MCF 10A (cell line): ENCODE measurements at places on chromosomes 12 and 14.

DNA sequence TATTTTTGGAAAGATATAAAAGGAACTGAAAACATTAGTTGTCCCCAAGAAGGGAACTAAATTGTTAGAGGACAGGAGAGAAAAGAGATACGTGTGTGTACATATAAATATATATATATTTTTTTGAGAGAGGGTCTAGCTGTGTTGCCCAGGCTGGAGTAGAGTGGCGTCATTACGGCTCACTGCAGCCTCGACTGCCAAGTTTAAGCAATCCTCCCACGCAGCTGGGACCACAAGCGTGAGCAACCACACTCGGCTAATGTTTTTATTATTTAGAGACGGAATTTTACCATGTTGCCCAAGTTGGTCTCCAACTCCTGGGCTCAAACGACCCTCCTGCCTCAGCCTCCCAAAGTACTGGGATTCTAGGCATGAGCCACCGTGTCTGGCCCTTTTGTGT is 16.2 kb upstream of the NOP2 start:
- peak; percentile 9 for DNase-seq

- no peak for DNase-seq
Observed at GRCh38 chr12:14482886-14483285, 84.8 kb downstream of the PLBD1 start.

DNA sequence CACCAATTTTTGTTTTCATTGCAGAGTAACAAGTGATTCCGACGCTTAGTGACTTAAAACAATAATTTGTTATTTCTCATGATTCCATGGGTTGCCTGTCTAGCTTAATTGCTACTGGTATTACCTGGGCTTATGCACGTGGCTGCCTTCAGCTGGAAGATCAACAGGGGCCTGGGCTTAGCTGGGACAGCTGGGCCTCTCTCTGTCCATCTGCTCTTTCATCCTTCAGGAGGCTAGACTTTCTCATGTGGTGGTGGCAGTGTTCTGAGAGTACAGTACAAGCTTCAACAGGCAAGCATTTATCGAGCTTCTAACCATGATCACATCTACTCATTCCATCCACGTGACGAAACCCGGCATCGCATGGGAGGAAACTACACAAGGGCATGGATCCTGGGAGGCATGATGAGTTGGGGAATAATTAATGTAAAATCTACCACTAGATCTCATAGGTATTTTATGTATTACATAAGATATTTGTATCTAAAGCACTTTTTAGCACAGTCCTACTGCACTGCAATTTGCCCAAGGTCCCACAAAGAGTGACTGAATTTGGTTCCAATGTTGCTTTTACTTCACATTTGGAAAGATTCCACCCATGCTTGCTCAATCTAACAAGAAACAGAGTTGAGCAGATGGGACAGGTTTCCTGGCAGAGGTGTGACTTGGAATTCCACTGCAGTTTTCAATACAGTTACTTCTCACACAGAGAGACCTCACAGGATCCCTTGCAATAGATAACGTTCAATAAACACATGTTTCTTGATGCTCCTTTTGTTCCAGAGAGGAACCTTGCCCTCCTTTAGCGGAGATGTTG is 153.1 kb upstream of the FRMD6 start:
- DNase-seq: peak; percentile 76

GRCh38 chr12:64691227-64691794 is 67.9 kb downstream of the GNS start:
- DNase-seq: no peak

DNA sequence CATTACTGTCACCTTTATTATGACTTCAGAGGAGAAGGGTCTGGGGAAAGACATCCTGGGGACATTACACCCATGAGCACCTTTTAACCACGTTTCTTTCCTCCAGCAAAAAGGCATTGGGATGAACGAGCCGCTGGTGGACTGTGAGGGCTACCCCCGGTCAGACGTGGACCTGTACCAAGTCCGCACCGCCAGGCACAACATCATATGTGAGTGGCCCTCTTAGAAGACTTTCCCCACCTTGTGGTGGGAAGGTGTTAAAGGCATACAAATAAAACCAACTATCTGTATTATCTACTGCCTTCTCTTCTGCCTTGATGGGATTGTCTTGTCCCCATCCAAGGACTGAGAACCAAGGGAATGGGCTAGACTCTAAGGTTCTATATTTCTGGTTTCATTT is 6.0 kb downstream of the PSMD9 start:
- no peak for DNase-seq

DNA sequence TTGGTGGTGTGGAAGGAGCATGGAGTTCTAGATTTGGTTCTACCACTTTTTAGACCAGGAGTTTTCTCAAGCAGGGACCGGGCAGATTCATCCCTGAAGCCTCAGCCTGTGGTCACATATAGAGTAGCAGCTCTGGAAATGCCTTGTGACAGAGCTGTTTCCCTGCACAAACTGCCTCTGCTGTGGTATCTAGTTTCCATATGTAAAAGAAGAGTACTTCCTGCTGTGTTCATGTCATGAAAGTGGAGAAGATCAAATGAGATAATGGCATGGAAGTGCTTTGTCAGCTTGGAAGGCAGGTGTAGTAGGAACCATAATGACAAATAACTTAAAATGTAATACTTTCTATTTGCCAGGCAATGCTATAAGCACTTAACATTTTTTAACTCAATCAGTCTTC is 26.1 kb downstream of the OTUB2 start:
- no peak for DNase-seq

DNA sequence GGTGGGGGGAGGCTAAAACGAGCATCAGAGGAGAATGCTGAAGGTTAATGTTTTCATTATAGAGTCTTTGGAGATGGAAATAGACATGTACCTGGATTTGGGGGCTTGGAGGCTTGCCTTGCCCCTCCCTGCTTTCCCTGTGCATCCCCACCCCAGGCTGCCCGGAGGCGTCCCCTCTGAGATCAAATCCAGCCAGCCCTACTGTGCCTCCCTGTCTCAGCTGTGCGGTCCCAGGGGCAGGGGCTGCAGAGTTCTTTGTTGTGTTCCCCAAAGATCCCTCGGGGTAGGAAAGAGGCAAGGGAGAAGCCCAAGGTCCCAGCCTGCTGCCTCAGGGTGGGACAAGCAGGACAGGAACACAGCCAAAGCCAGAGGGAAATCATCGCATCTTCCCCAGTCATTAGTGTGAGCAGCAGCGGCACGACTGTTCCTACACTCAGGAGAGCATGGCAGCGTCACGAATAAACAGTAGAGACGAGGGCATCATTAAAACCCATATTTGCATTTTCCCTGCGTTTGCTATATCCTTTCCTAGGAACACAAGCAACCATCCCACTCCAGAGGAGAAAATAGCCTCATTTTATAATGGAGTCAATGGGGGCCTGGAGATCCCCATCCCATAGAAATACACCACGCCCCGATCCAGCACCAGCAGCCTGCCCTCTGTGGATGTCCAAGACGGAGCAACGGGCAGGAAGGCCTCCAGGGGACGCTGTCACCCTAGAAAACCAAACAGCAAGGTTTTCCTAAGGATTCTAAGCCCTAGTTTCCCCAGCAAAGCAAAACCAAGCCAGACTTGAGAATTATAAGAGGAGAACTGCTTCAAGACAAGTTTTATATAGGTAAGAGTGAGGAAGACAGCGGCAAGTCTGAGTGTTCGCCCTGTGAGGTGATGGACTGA is 32.4 kb downstream of the ANO2 start:
- peak; percentile 12 for DNase-seq

GRCh38 chr12:46468160-46468559 is 95.6 kb upstream of the SLC38A2 start:
- DNase-seq: peak; percentile 54

DNA sequence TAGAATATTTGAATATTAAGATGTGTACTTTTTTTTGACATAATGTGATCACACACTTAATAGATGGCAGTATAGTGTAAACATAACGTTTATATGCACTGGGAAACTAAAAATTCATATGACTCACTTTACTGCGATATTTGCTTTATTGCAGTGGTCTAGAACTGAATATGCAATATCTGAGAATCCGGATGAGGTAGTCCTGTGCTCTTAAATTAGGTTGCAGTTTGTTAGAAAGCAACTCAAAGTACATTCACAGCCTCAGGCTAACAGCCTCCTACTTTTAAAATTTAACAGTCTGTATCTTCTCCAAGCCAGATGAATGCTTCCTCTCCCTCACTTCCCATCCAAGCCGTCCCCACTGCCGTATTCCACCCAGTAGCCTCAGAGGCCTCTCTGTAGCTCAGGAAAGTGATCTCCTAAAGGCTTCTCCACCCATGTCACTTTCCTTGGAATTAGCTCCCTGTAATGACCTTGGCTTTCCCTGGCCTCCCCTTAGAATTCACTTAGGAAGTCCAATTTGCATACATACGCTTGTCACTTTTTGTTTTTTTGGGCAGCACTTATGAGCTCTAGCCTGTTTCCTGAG is 43.7 kb downstream of the TESPA1 start:
- DNase-seq: no peak

GRCh38 chr12:19912991-19913390 is 455.3 kb upstream of the PDE3A start:
- no peak for DNase-seq

- DNase-seq: no peak
Observed at GRCh38 chr12:87368259-87368658, 660.9 kb downstream of the C12orf50 start.

DNA sequence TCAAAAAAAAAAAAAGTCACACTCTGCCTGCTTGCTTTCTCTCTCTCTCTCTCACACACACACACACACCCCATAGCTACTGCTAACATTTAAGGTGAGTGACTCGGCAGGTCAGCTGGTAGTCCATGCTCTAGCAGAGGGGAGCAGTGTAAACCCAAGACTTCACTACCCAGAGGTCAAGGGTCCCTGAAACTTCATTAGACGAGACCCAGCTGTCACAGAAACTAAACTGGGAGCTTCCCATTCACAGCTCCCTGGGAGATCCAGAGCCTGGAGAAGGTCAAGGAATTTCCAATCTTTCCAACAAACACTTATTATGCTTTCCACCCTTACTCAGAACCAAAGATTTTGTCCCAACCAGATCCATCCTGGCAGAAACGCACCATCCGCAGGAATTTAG is 33.2 kb downstream of the CKAP4 start:
- DNase-seq: no peak

GRCh38 chr14:83421711-83422110 is 1888.1 kb upstream of the SEL1L start:
- DNase-seq: no peak

DNA sequence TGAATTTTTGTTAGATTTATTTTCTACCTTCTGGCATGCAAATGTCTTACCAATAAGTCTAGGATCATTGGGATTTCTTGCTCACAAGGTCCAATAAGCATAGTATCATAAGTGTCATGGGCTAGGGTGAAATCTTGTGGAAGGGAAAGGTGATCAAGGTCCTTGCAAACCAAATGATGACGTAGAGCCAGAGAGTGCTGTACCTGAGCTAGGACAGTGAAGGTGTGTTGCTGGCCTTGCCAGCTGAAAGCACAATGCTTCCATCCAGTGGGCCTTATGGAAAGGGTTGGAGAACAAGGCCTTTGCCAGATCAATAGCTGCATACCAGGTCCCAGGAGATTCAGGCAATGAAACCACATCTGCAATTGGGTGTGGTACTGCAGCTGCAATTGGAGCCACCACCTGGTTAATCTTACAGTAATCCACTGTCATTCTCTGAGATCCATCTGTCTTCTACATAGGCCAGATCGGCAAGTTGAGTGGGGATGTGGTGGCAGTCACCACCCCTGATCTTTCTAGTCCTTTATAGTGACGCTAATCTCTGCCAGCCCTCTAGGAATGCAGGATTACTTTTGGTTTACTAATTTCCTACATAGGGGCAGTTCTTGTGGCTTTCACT is 208.9 kb upstream of the MYL2 start:
- DNase-seq: no peak

DNA sequence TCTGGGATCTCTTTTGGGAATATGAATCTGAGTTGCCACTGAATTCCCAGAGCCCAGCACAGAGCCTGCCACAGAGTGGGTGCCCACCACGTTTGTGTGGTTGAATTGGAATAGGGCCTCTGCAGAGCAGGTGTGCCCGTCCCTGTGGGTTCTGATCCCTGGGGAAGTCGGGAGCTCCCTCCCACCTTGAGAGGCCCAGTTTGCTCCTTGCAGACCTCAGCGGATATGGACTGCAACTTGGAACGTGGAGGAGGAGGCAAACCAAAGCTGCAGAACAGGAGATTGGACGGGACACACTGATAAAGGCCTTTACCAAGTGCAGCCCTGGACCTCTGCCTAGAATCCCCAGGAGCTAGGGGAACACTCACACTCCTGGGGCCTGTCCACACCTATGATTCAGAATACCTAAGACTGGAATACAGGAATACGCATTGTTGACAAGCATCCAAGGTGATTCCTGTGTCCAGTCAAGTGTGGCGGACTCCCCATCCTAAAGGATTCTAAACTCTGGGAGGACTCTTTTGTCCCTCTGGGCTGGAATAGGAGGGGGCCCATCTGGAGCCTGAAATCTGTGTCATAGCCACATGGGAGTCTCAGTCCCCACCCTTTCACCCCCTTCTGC is 2.4 kb downstream of the KRT76 start:
- no peak for DNase-seq

DNA sequence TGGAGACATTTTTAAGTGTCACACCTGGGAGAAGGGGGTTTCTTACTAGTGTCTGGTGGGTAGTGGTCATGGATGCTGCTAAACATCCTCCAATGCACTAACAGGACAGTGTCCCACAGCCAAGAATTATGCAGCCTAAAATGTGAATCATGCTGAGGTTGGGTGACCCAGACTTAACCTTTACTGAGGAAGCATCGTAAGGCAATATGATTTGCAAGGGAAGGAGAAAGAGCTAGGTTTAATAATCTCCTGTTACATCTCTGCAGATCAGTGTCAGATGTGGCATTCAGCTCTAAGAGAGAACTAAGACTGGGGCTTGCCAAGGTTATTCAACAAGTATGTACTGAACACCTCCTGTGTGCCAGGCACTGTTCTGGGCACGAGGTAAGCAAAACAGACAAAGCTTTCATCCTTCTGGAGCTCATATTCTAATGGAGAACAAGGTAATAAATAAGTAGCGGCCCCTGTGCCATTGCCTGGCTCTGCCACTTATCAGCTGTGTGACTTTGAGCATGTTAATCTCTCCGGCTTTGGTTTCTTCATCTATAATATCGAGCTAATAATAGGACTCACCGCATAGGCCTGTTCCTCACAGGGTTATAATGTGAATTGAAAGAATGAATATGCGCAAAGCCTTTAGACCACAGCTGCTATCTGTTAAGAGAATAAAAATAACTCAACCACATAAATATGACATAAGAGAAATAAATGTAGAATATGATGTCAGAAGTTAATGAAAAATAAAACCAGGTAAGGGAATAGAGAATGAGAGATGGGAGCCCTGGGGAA is 13.5 kb upstream of the GOLGA5 start:
- DNase-seq: peak; percentile 8

DNA sequence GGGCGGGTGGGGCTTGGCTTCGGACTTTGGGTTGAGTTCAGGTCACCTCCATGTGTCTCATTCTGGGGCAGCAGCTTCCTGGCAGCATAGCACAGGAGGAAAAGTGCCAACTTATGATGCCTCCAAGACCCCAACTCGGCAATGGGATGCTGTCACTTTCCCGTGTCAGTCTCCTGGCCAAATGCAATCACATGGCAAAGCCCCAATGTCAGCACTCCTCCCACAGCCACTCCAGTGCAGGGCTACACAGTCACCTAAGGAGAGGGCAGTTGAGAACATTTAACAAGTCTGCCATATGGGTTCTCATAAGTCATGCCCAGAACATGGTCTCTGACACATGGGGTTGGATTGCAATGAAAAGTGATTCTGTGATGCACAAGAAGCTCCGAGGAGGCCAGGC is 26.7 kb downstream of the ELK3 start:
- DNase-seq: peak; percentile 27

GRCh38 chr12:114926341-114926740 is 242.4 kb upstream of the TBX3 start:
- DNase-seq: no peak
